Epithelial cell of esophagus (primary cell): ENCODE measurements at places on chromosomes 5 and 9.
A peak's percentile ranks its signal among the peaks of the same experiment; 100 is the strongest.

- no peak for DNase-seq
Observed at GRCh38 chr9:95841377-95841776, 34.1 kb upstream of the ERCC6L2 start.

DNA sequence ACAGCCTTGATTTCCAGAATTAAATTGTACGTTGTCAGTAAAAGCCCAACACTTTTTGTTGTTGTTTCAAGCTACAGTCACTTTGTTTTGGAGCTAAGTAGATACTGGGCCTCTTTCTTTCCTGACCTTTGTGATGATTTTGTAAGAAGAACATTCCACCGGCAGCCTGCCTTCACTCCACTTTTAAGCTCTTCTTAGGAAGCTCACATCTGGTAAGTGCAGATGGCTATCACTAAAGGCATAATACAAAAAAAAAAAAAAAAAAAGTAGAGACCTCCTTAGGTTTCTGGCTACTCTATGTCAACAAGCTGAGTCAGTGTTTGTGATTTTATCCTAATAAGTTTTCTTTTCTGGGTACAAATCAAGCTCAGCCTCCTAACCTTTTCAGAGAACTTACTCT is 1922.1 kb upstream of the WWC1 start:
- DNase-seq = no peak

DNA sequence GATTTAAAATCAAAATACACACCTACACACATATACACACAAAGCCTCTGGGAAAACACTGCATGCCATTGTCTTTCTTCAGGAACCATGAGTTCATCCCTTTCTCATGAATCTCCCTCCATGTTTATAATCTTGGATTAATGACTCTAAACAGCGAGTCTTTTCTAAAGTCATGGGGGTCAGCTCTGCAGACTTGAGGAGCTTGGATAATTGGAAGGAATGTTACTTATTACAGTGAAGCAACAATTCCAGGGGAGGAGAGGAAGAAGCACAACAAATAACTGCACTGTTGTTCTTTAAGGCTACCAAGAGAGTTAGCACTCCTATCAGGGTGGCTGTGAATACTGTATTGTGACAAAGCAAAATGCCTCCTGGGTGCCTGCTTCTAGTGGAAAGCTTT is 444.7 kb downstream of the ANXA1 start:
- DNase-seq = no peak

GRCh38 chr9:125761676-125762450 is 14.7 kb downstream of the PBX3 start:
- no peak for DNase-seq

DNA sequence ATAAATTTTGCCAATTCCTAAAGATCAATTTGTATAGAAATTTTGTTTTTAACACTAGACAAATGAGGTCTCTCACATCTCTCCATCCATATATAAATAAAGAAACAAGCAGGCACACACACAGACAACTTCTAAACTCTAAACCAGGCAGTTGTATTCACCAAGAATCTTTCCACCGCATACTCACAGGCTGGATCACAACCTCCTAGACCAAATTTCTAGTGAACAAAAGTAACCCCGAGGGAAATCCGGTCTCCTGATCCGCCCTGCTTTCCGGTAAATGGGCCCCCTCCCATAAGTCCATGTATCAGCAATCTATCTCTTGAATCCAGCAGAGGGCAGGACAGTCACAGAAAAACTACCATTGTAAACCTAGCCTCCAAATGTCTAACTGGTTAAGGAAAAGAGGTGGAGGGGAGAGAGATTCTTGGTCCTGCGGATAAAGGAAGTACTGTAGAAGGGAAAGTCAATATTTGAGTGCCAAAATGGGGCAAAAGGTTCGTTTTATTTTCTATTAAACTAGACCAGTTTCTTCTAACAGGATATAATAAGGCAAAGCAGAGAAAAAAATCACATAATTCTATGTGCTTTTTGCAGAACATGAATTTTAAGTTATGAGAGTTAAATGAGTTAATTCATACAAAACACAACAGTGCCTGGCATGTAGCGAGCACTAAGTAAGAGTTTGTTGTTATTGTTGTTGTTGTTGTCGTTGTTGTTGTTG is 4.8 kb upstream of the SMU1 start:
- DNase-seq = peak; percentile 85

DNA sequence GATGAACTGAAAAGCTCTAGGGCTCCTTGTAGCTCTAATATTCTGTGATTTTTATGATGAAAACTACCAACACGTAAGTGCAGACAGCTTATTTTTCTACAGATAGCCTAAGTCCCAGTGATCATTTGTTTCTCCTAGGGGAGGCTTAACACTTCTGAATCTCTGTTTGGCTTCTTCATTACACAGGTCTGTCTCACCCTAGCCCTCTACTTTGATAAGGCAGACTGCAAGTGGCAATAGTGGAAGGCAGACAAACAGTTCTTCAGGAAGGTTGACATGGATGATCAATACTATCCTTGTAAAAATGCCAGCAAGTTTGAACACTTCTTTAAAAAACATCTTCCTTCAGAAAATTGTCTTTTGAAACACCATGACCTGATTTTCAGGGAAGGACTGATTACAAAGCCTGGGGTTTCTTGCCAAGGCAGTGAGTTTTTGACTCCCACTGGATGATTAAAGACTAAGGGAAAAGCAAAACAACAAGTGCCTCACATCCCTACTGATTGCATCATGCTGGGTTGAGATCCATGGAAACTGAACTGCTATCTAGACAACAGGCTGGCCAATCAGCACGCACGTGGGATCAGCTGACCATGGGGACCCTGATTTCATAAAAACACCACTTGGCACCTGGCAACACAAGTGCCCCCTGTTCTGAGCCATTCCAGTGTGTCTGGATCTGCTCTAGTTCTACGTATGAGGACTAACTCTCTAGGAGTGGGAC is 212.2 kb downstream of the SMARCA2 start:
- DNase-seq = peak; percentile 28

GRCh38 chr9:99680191-99680590 is 141.5 kb upstream of the NR4A3 start:
- DNase-seq = peak; percentile 36

DNA sequence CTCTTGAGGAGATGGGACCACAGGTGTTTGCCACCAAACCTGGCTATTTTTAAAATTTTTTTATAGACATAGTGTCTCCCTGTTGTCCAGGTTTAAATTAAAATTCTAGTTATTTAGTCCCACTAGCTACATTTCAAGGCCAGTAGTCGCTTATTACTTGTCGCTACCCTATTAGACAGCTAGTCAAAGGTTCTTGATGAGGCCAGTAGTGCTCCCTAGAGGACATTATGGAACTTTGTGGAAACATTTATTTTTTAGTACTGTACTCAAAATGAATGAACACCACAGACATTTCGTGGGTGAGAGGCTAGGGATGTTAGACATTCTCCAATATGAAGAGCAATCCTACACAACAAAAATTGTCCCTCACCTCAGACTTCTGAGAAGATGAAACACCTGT is 14.4 kb upstream of the GRXCR2 start:
- DNase-seq = no peak

DNA sequence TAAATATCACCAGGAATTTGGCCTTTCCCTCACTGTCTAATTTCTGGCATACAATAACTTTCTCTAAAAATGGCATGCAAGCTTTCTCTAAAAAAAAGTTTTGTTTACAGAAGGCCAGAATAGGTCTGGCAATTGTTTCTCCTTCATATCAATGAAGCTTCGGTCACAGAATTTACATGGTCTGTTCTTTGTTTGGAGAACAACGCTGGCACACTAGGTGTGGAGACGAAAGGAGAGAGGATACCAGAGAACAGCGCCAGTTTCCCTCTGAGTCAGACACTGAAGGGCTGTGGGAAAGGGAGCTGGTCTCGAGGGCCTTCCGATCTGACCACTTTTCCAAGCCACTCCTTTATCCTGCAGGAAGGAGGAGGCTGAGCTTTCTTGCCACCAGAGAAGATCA is 60.1 kb upstream of the ITGA1 start:
- peak; percentile 93 for DNase-seq
